Airway epithelial cell (primary cell): ENCODE measurements at places on chromosomes 6 and 20. TPM values are rescaled to one million over a fixed set of nuclear protein-coding genes. Genes with fewer than 3 reads are reported as not detected.

The F13A1 gene
- 0.05 TPM in 1 of 2 replicates, not detected in the other for total RNA-seq

The LPA gene
- not detected in 2 replicates for total RNA-seq

The HECA gene
- total RNA-seq, result 8.8 and 11.6 TPM in 2 replicates

The ITPA gene
- total RNA-seq, result 43.9 and 59.7 TPM in 2 replicates

The ADGRB3 gene
- total RNA-seq, result not detected in 2 replicates

The SCRT2 gene
- not detected in 2 replicates for total RNA-seq

The C20orf204 gene
- 0.14 and 0.74 TPM in 2 replicates for total RNA-seq

The RNF146 gene
- 13.3 and 16.4 TPM in 2 replicates for total RNA-seq

The ETV7 gene
- total RNA-seq, result 0.14 and 0.51 TPM in 2 replicates

The SLA2 gene
- total RNA-seq, result not detected in 2 replicates

The B3GAT2 gene
- total RNA-seq, result not detected in 2 replicates

The ID4 gene
- 1.3 and 2.1 TPM in 2 replicates for total RNA-seq

The OR2H2 gene
- total RNA-seq, result not detected in 2 replicates

The SLC35D3 gene
- total RNA-seq, result not detected in 2 replicates

The UNC5CL gene
- total RNA-seq, result 0.19 and 0.28 TPM in 2 replicates

The RFX6 gene
- not detected in 2 replicates for total RNA-seq
